ENCODE measurements at places on chromosomes 11 and 22.

DNA sequence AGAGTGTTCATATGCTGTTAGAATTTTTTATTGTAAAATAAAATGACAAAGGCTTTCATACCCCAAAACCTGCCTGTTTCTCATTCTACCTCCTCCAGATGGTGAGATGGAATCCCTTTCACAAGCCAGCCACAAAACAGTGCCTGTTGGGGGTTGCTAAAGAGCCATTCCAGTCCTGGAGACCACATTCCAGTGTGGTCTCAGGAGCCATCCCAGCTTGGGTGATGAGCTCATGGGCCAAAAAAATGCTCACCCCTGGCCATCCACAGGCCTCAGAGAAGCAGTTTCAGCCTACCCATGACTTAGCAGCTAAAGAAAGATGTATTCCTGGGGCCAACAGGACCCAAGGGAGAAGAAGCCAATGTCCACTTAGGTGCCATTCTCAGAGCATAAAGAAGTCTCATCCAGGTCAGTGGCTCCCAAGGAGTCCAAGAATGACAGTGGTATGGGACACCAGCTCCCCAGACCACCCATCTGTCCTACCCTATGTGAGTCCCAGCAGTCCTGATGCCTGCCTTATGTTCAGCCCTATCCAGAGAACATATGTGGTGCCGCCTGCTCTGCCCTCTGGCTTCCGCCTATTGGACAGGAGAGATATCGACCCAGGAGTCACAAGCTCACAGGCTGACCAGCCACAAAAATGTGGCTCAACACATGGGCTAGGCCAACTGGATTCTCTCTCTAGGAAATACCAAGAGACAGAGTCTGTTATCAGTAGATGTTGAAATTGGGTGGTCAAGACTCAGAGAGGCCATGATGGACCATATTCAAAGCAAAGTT, 26.4 kb downstream of the C11orf91 start:
- no peak for DNase-seq

DNA sequence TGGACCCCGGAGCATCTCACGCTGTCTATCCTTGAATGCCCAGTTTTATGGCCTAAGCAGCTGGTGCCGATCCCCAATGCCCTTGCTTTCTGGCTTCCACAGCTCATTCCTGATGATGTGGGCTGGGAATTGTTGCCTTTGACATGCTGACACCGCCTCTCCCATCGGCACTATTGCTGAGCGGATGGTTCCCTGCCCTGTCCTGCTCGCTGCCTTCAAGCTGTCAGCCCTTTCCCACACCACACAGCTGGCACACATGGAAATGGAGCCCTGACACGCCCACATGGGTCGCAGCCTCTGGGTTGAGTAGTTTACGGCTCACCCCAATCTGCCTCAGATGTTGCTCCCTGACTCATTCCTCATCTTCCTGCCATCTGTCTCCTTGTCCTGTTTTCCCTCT, 110.2 kb upstream of the SESN3 start:
- no peak for DNase-seq

DNA sequence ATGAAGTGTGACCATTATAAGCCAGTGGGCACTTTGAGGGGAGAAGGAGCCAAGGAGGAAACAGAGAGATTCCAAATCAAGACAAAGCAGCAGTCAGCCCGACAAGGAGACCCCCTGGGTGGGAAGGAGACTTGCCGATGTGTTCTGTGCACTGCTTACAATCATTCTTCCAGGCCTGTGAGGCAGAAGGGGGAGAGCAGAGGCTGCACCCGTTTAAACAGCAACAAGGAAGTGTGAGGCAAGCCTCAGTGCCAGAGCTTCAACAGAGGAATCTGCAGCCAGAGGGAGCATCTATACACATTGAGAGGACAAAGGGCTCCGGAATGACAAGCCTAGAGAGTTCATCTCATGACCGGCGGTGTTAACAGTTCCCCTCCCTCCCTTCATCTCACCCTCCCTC, 121.1 kb downstream of the NXPE2 start:
- DNase-seq: no peak

- no peak for DNase-seq
Measured at GRCh38 chr22:36395915-36396314, 8.1 kb upstream of the MYH9 start.

- DNase-seq: no peak
Measured at GRCh38 chr22:35622191-35622913, 5.2 kb upstream of the MB start.

GRCh38 chr11:123060277-123061000, 1.5 kb downstream of the HSPA8 start:
- peak; percentile 53 for DNase-seq

Data from stimulated activated CD4-positive, alpha-beta T cell treated with anti-CD3 and anti-CD28 coated beads, Interleukin-2, amount 100 ng/mL, for 24 hours (primary cell).